ENCODE measurements at places on chromosomes 1 and 21.

DNA sequence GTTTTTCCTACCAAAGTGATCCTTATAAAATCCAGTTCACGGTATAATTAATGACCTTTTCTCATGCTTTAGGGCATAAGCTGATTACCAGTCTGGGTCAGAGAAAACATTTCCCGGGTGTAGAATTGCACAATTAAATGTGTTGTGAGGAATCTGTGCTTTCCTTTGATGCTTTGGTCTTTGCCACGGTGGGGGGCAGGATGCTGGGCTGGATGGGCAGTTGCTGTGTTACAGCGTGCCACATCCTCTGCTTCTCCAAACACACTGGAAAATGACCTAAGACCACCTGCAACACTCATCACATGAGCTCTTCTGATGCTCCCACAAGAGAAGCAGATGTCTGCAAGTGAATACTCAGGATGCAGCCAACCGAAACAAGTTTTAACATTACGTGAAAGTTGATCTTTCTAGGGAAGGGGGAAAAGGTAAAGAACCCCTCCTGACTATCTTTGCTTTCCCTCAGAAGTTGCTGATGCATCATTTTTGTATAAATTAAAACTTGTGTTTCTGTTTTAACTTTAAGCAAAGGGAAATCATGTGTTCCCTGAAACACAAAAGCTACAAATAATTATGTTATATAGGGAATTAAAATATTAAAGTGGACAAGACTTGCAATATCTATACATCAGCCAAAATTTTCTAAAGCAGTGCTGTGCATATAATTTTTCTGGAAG is 515.3 kb upstream of the NR5A2 start:
- no peak for DNase-seq

GRCh38 chr1:24635195-24635843 is 7.8 kb upstream of the SRRM1 start:
- peak; percentile 36 for DNase-seq

DNA sequence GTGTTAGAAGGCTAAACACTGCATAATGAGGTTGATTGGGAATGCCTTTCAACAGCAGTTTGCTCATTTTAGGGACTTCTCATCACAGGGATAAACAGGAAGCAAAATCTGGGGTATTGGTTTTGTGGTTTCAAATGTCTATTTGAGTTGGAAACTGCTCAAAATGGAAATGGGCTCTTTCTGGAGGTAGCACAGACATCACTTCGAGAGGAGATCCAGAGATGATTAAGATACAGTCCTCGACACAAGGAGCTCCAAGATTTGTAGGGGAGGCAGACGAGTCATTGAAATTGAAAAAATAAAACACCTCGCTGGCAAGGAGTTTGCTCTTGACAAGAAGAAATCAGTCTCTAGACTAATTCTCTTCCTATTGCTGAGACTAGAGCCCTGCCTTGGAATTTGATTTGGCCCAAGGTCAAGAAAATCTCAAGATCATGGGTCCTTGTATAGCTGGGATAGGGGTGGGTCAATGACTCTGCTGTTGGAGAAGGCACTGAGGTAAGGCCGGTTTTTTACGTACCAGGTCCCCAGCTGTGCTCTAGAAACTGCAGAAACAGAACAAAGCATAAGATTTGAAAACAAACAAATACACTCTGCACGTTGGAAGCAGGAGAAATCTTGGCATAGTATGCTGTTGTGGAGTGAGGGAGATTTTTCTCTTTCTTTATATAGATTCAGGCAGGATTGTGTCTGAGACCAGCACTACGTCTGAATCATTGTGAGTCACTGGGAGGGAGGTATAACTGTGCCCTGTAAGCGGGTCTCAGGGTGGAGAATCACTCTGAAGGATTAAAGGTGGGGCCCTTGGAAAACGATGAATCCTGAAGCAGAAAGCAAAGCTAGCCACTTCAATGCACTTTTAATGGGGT is 17.7 kb upstream of the KLHDC8A start:
- no peak for DNase-seq

DNA sequence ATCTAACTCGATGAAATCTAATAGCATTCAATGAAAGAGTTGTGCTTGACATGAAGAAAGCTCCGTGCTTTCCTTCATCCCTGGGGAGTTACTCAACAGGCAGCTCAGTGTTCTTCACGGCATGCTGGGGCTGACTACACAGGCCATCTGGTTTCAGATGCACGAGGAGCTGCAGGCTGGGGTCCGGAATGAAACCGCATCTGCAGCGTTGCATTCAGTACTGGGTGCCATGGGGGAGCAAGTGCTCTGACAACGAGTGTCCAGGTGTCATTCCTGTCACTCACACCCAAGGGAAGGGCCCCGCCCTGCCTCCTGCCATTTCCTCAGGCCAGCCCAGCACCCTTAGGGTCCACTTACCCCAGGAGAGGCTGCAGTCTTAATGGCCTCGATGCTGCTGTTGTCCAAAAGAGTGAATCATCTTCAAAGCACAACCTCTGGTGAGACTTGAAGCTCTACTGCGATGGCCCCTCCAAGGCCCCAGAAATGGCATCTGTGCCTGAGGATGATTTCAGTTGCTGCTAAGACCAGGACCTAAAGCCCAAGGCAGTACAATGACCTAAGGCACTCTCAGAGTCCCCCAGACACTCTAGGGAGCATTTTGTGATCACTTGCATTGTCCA is 61.4 kb downstream of the STUM start:
- DNase-seq, result no peak

GRCh38 chr1:147624529-147624928 is 45.8 kb downstream of the ACP6 start:
- no peak for DNase-seq

DNA sequence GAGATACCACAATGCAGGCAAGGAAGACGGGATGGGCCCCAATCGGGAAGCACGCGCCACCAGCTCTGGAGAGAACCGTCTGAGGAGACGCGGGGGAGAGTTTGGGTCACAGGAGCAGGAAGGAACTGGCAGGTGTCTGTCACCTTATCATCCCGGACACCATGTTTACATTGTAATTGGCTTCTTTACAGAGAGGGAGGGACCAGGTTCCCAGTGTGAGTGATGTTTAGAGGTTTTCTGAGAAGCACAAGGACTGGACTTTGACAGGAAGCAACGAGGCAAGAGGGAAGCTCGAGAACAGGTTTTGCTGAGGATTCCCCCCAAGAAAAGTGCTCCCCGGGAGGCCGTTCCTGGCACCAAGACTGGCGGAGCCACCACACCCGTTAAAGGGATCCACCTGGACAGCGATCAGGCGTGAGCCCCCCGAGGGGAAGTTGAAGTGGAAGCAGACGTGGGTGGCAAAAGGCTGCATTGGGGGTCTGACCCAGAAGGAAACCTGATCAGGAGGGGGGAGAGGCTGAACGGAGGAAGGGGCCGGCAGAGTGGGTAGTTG is 957 bp downstream of the EPS15 start:
- DNase-seq, result no peak

DNA sequence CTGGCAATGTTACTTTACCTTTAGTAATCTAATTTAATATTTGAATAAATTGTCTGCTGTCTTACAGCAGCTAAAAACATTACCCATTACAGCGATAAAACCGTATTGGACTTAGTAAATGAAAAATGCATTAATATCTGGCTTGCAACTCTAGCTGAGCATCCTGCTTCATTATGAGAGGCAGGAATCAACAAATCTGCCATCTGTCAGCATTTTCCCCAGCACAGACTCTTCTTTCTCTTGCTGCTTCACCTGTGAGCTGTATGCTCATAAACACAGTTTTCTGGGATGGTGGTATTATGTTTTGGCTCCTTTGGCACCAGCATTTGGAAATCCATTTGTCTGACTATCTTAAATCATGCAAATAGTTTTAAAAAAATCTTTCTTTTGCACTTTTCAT is 487.1 kb downstream of the KCNT2 start:
- no peak for DNase-seq

GRCh38 chr21:44959376-44960091 is 19.7 kb downstream of the SLX9 start:
- no peak for DNase-seq

- no peak for DNase-seq
Observed at GRCh38 chr1:200128944-200129879, 101.7 kb downstream of the NR5A2 start.

DNA sequence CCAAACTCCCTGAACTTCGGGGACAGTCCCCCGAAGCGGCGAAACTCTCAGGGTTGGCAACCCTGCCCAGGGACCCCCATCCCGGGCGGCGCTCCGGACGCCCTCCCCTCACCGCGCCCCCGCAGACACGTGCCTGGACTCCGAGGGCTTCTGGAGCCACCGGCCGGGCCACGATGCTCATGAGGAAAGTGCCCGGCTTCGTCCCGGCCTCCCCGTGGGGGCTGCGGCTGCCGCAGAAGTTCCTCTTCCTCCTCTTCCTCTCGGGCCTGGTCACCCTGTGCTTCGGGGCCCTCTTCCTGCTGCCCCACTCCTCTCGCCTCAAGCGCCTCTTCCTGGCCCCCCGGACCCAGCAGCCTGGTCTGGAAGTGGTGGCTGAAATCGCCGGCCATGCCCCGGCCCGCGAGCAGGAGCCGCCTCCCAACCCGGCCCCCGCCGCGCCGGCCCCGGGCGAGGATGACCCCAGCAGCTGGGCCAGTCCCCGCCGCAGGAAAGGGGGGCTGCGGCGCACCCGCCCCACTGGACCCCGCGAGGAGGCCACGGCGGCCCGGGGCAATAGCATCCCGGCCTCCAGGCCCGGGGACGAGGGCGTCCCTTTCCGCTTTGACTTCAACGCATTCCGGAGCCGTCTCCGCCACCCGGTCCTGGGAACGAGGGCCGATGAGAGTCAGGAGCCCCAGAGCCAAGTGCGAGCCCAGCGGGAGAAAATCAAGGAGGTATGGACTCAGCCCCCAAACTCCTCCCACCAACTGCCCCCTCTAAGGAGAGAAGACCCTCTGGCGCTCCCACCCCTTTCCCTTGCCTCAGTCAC is 1.2 kb downstream of the MAN1C1 start:
- DNase-seq, result no peak

- DNase-seq, result no peak
Observed at GRCh38 chr1:203287109-203287893, 18.0 kb upstream of the BTG2 start.

- DNase-seq, result peak; percentile 98
Observed at GRCh38 chr1:234997201-234997895, 131.3 kb downstream of the TOMM20 start.

GRCh38 chr1:116356673-116357072 is 16.4 kb upstream of the ATP1A1 start:
- no peak for DNase-seq

GRCh38 chr1:15261155-15262002 is 14.4 kb downstream of the FHAD1 start:
- no peak for DNase-seq

DNA sequence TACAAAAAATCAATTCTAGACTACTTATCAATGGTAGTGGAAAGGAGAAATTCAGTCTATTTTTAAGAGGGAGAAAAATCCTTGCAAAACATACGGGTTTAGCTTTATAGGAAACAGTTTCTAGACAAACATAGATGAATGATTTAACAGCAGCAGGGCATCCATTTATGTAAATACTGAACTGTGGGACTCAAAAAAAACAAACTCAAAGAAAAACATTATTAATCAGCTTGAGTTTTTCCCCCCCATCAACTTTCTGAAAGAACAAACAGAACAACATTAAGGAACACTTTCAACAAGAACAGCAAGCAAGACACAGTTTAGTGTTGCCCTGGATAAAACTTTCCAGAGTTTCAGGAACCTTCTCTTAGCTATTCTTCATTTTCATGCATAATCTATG is 147.3 kb upstream of the KCNK2 start:
- no peak for DNase-seq

DNA sequence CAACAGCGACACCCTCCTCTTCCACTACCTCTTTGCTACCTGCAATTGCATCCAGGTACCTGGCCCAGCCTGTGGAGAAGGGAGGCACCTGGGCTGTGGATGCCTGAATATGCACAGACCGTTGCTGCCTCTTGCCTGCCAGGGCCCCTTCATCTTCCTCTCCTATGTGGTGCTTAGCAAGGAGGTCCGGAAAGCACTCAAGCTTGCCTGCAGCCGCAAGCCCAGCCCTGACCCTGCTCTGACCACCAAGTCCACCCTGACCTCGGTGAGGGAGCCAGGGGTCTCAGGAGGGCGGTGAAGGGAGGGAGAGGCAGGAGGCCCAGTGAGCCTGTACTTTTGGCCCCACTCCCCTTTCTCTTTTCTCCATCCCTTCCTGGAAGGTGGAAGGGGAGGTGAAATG is 11.5 kb downstream of the PSRC1 start:
- DNase-seq, result no peak

GRCh38 chr1:168135116-168135920 is 1.4 kb downstream of the GPR161 start:
- DNase-seq, result no peak

DNA sequence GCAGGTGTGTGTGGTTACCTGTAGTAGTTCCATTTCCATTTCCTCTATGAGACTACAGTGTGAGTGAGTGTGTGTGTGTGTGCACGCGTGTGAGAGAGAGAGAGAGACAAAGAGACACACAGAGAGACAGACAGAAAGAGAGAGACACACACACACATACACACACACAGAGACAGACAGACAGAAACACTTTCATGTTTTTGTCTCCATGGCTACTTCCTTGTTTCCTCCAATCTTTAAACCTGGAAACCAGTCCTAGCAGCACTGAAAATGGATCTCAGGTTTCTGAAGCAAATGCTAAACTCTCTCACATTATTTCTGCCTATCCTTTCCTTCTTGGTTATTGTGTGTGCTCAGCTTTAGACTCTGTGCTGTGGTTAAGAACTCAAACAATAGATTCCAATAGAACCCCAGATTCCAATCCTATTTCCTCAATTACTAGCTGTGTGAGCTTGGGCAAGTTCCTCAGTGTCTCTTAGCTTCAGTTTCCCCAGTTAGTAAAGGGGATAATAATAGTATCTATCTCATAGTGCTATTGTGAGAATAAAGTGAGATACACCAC is 22.4 kb upstream of the ABCD3 start:
- no peak for DNase-seq

DNA sequence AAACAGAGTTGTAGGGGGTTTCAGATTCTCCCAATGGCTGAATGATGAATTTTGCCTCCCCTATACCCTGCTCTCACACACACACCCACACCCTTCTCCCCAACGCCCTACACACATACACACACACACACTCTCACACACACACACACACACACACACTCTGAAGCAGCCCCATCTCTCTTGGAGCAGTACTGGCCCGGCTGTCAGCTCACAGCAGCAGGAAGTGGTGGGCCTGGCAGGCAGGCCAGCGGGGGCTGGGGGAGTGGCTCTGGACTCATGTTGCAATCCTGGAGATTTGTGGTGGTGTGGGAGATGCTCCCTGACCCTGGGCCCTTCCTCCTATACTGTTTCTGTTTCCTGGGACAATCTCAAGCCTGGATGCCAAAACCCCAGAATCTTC is 2.2 kb downstream of the IKBKE start:
- no peak for DNase-seq

GRCh38 chr1:162217706-162218105 is 148.2 kb downstream of the NOS1AP start:
- no peak for DNase-seq

DNA sequence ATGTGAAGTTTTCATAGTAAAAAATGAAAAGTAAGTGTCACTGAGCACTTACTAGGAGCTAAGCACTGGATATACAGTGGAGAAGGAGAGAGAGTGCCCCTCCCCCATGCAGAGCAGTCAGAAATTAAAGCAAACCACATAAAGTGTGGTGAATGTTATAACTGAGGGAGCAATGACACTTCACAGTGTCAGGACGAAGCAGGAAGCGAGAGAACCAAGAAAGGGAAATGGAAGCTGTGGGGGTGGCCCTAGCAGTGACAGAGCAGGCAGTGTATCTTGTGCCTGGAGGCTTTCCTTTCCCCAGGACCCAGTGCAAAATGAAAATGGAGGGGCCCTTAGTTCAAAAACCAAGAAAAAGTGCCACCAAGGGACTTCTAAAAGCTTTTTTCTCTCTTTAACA is 21.5 kb upstream of the RCAN3 start:
- no peak for DNase-seq

GRCh38 chr1:39238476-39238875 is 34.0 kb downstream of the MACF1 start:
- no peak for DNase-seq
